ENCODE measurements at places on chromosomes 16 and 17.

DNA sequence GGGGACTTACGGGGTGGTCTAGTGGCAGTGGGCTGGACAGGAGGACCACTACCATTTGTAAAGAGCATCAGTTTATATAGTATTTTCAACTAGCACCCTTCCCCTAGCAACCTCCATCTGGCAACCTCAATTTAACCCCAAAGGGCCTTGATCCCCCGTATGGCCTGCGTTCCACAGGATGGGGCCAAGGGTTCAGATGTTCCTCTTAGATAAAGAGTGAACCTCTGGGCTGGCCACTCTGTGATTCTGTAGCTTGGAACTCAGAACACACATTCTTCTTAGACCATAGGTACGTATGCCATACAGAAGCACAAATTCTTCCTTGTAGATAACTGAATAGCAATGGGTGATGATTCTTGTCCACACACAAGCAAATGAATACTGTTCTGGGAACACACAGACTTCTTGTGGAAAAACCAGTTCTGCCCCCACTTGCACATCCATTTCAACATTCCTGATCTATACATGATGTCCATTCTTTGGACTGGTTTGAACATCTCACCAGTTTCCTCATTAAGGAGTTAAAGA lies 1.9 kb upstream of the GGA2 start:
- no peak for DNase-seq

GRCh38 chr16:88681084-88681680 lies 5.1 kb downstream of the SNAI3 start:
- DNase-seq, result no peak

- DNase-seq, result no peak
Observed at GRCh38 chr17:79374087-79374689, 236.7 kb downstream of the RBFOX3 start.

GRCh38 chr16:47977802-47978201 lies 178.0 kb downstream of the ABCC12 start:
- DNase-seq, result no peak

GRCh38 chr16:35735403-35736251 lies 2276.2 kb downstream of the TP53TG3F start:
- no peak for DNase-seq
